ENCODE measurements at places on chromosomes 4 and X. TPM values are rescaled to one million over a fixed set of nuclear protein-coding genes. Genes with fewer than 3 reads are reported as not detected.

BANK1 gene
- total RNA-seq = 0.87 TPM

ELOVL6 gene
- total RNA-seq = 89.5 TPM

OTUD6A gene
- total RNA-seq = 0.17 TPM

BLOC1S4 gene
- total RNA-seq = 35.2 TPM

CTPS2 gene
- 35.5 TPM for total RNA-seq

SCRG1 gene
- total RNA-seq = not detected

MTCP1 gene
- total RNA-seq = 6.3 TPM

UBE2K gene
- 97.7 TPM for total RNA-seq

All from GM23338 (cell line).